ENCODE measurements at places on chromosomes 4 and X. TPM values are rescaled to one million over a fixed set of nuclear protein-coding genes. Genes with fewer than 3 reads are reported as not detected.

Gene GAGE12F
- polyA plus RNA-seq, result not detected

- no peak for DNase-seq
Observed at GRCh38 chrX:12076046-12076445, 62.2 kb upstream of the FRMPD4 start.

Gene SATL1
- not detected for polyA plus RNA-seq

DNA sequence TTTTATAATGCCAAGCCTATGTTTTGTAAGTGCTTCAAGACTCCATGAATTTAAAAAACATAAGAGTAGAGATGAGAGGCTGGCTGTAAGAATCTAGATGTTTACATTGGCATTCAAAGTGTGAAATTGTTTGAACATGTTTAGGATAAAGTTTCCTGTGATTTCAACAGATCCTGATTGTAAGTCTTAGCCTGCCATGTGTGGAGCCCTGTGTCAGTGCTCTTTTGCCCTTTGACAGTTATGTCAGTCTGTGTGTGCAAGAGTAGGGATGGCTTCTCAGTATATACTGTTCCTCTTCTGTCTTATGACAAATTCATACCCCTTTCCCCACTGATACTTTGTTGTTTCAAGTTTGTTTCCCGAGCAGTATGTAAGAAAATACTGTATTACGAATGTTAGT lies 68.2 kb downstream of the USP9X start:
- DNase-seq, result no peak

Gene TRIM60
- not detected for polyA plus RNA-seq

DNA sequence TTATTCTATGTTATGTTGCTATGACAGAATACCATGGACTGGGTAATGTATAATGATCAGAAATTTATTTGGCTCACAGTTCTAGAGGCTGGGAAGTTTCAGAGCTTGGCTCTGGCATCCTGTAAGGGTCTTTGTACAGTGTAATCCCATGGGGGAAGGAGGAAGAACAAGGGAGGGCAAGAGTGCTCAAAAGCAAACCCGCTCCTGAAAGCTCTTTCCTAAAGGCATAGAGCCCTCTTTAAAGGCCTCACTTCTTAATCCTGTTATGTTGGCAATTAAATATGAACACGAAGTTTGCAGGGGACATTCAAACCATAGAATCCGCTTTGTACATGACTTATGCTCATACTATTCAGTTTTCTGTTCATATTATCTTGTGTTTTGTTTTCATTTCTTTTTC lies 191.3 kb upstream of the CTSO start:
- DNase-seq, result no peak

DNA sequence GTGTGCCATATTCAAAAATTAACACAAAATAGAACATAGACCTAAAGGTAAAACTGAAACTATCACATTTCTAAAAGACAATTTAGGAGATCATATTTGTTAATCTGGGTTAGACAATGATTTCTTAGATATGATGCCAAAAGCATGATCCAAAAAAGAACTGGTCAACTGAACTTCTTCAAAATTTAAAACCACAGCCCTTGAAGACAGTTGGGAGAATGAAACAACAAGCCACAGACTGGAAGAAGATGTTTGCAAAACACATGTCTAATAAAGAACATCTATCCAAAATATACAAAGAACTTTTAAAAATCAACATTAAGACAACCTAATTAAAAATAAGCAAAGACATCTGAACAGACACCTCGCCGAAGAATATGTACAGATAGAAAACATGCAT lies 19.5 kb downstream of the COMMD8 start:
- no peak for DNase-seq

GRCh38 chrX:37472836-37473235 lies 98.6 kb upstream of the LANCL3 start:
- no peak for DNase-seq

Gene IQSEC2
- 0.49 TPM for polyA plus RNA-seq

DNA sequence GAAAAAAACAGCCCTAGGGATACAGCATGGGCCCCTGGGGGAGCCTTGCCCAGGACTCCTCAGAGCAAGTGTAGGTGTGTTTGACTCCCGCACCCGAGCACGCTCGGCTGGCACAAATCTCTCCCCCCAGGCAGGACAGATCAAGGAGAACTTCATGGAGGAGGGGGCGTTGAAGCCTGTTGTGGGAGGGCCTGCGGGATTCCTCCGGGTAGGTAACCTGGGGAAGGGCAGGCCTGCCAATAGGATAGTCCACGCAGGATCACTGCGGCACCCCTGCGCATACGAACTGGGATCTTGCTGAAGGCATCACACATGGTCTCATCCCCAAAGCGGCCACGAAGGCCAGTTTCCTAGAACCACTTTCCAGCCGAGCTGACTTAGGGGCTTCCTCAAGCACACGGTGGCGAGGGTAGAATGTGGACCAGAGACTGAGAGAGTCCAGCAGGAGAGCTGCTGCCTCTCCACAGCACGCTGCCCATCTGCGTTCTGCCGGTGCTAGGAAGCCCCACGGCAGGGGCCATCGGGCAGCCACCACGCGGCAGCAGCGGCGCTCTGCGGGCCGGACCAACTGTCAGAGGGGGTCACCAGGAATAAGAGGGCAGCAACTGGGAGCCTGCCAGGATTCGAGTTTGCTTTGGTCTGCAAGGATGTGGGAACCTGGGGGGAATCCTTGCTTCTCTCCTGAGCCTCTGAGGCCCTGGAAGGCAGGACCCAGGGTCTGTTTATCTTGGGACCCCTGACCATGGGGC lies 56.8 kb downstream of the WFS1 start:
- DNase-seq, result no peak

DNA sequence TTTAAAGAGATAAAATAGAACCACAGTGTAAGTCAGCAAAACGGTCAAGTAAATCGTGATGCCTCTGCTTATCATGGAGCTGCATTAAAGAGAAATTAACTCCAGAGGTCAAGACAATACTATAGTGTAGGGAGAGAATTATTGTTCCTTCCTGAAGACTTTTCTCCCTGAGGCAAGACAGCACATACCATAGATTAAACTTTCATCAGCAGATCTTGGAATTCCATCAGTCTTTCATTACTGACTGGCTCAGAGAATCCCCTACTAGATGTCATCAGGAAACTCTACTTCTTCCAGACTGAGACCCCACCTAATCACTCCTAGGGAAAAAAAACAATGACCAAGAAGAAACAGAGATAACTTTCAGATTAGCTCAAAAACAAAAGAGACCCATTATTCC lies 131.3 kb downstream of the NSUN7 start:
- no peak for DNase-seq

DNA sequence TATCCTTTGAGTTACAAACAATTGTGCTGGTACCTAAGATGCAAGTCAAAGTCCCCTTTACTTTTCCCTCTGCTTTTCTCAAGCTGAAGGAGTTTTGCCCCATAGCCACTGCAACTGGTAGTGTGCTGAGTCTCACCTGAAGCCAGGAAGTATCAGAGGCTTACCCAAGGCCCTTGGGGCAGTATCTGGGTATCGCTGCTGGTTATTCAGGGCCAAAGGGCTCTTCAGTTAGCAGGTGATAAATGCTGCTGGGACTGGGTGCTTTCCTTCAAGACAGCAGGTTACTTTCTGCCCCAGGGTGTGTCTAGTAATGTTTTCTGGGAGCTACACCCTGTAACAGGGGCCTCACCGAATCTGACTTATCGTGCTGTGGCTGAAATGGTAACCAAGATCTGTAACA lies 90.4 kb upstream of the SLC6A14 start:
- no peak for DNase-seq

- no peak for DNase-seq
Observed at GRCh38 chrX:39580043-39580442, 517.7 kb downstream of the BCOR start.

Gene YY2
- polyA plus RNA-seq, result 0.96 TPM

Gene C4orf50
- not detected for polyA plus RNA-seq

- no peak for DNase-seq
Observed at GRCh38 chrX:66200050-66200664, 36.1 kb downstream of the HEPH start.

Gene SYTL5
- polyA plus RNA-seq, result not detected

DNA sequence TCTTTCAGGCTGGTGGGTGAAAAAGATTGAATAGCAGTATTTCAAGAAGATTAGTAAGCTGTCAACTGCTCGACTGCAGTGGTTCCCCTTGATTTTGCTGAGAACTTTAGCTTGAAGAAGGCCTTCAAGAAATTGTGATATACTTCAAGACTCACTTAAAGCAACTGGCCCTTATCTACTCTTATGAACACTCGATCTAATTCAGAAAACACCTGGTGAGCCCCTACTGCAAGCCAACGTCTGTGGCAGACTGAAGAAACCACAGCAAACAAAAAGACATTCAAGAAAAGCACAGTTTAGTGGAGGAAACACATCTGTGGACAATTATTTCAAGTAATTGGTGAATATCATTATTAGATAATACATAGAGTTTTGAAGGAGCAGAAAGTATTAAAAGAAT lies 119.0 kb downstream of the INPP4B start:
- no peak for DNase-seq

DNA sequence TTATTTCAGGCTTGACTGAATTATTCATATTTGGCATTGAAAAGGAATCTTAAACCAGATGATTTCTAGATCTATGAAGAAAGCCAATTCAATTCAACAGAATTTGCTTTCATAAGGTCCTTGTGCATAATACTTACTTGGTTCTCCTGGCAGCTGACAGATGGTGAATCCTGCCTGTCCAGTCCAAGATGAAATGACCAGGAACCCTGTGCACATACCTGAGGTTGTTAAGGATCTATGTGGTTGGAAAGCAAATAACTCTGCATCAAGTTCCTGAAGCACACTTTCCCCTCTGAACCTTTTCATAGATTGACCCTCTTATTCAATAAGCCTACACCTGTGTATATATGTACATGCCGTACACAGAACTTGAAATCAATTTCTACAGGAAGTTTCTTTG lies 562.7 kb downstream of the PPARGC1A start:
- DNase-seq, result no peak
